ENCODE measurements at places on chromosomes 2 and 18.

DNA sequence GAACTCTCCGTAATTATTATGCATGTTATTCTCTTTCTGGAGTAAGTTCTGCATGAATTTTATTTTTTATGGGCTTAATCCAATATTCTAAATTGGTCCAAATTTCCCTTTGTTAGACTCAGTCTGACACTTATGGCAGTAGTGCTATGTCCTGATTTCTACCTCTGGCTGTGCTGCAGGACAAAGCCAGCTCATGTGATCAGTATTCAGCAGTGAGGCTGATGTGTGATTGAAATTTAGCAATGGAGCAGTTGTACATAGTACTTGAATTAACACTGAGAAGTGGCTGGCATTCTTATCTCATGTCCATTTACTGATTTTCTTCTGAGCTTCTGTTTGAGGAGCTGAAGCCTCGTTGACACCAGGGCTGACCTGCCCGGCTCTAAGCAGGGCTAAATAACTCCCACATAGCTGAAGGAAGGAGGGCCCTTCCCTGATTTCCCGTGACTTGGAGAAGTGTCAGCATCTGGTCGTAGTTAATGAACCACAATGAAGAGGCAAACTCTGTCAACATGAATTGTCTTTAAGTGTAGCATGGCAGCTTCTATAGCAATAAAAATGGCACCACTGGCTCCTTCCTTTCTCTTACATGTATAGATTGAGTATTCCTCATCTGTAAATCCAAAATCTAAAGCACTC, 159.0 kb upstream of the RASGRP3 start:
- DNase-seq, result no peak

DNA sequence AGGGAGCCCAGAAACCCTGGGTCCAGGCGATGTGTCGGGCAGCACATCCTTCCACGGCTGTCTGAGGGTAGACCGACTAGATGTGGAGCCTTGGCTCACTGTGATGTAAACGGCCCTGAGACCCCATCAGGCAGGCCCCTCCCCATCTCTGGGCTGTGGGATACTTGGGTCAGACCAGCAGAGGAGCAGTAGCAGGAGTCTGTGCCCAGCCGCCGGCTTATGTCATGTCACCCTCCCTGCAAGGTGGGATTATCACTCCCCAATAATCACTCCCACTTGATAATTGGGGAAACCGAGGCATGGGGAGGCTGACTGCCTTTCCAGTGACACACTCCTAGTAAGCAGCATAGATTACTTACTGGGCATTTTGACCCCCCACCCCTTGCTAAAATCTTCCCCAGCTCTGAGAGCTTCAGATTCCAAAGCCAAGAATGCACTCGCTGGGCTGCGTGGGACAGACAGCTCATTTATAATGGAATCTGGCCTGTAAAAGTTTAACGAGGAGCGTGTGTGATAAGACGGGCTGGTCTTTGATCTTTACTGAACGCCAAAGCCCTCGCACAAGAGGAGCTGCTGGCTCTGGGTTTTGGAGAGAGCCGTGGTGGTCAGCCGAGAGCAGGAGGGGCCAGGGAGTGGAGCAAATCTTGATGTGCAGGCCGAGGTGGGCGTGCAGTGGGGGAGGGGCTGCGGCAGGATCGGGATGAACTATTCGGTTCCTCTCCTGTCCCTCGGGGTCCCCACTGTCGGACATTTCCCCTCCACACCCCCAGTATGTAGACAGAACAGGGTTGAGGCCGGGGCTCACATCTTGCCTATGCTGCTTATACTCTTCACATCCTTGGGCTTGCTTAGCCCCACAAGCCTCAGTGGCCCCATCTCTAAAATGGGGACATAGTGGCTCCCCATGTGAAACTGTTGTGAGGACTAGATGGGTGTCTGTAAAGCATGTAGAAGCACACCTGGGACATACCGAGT, 200.0 kb downstream of the GLI2 start:
- DNase-seq, result no peak

- DNase-seq, result no peak
Measured at GRCh38 chr2:19580830-19581229, 222.4 kb upstream of the OSR1 start.

DNA sequence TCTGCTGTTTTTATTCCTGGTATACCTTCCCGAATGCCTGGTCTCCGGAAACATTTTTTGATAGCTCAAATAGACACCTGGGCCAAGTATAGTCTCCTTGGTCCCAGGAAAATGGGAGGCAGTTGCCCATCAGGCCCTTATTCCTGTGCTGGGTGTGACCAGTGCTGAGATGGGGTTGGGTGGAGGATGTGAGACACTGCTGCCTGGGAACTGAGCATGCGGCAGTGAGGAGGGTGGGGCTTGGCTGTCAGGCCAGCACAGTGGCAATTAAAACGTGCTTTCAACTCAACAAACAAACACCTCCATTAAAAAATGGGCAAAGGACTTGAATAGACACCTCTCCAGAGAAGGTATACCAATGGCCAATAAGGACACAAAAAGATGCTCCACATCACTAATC, 12.5 kb downstream of the KLHL29 start:
- no peak for DNase-seq

- DNase-seq, result no peak
Measured at GRCh38 chr2:158403237-158403636, 53.3 kb downstream of the CCDC148 start.

GRCh38 chr18:4510711-4511110, 55.6 kb upstream of the DLGAP1 start:
- DNase-seq, result no peak

GRCh38 chr18:3126457-3127097, 93.2 kb downstream of the MYOM1 start:
- no peak for DNase-seq

DNA sequence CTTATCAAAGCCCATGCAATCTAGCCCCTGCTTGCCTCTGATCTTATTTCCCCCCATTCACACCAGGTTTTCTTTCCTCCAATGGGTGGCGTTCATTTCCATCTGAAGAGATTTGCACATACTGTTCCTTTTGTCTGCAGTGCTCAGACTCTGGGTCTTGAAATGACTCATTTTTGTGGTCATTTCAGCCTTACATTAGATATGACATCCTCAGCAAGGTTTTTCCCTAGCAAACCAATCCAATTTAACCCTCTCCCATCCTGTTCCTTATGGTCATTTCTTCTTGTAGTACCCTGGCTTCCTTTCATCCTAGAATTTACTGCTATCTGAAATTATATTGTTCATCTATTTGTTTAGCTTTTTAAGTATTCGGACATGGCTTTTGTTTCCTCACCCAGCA, 42.5 kb upstream of the SCN1A start:
- DNase-seq, result no peak

GRCh38 chr2:58195662-58196061, 45.5 kb downstream of the FANCL start:
- no peak for DNase-seq

DNA sequence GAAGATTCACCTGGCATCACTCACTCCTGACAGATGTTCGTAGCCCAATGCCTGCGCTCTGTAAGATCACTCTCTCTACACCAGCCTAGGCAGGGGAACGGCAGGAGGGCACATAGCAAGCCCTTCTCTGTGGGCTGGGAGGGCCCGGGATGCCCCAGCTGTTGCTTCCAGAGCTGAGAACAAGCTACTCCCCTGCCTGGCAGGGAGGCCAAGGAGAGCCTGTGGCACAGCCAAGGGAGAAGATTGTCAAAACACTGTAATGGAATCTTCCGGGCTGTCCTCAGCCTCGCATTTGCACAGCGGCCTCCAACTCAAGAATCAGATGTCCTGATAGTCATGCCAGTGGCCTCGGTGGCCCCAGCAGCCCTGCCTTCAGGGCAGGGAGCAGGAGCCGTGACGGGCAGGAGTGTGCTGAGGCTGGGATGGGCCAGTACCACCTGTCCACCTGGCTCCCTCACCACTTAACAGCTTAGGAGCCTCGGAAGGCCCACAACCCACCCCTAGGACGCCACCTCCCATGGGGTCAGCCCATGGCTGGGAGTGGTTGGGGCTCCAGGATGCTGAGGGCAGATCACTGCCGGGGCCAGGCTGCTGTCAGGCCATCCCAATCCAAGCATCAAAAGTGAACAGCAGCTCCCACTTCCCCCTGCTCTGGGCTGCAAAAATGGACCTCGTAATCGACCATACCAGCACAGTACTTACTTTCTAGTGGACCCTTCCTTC, 21.9 kb upstream of the SLC35F6 start:
- DNase-seq, result no peak

DNA sequence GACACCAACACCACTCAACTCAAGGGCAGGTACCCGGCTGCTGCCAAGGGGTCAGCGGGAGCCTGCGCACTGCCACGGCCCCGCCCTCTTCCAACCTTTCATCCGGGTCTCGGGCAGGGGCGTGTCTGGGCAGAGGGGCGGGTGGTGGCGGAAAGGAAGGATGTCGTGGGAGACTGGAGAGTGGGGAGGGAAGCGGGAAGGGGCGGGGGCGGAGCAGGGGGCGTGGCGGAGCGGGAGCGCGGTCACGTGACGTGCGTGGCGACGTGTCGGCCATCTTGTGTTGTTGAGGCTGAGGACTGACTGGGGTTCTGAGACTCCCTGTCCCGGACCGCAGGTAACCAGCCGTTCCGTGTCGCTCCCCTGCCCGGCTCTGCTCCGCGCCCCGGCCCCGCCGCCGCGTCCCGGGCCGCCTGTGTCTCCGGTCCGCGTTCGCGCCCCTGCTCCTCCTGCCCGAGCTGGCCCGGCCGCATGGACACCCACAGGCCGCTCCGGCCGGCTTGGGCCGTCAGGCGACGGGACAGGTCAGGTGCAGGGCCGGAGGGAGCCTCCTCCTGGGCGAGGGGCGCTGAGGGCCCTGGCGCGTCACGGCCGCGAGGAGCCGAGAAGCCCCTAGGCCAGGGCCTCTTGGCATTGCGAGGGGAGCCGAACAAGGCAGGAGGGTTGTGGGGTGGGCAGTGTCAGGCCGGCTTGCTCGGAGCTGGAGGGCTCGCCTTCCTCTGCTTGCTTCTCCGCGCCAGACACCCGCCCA, at the start of gene GIGYF2:
GIGYF2 (plus strand) TSS at position 273 of the 748 bp plus-strand sequence. CDS start 37,867 bp downstream, outside the sequence.
- peak; percentile 91 for DNase-seq

- DNase-seq, result no peak
Measured at GRCh38 chr18:3055816-3056215, 42.9 kb upstream of the LPIN2 start.

DNA sequence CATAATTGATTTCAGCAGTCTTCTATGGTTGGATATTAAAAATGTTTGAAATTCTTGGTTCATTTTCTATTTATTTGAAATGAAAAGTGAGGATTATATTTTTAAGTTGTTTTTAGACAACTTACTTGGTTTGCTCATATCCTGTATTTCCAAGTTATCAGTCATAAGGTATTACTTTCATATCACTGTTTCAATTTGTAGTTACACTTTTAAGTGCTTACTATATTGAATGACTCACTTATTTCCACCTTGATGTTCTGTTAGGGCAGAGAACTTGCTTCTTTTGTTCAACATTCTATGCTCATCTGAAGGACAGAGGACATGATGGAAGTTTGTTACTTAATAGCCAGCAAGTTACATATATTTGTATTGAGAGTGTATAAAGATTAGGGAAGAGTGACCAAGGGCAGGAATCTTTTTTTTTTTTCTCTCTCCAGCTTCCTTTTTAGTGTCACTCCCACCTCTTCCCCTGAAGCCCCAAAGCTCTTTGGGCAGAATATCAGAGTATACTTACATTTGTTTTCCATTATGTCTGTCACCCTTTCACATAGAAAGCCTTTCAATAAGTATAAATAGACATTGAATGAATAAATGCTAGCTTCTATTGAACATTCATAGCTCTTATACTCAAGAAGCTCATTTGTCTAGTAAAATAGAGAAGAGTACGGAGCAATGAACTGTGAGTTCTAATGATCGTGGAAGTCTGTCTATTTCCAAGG, 28.1 kb downstream of the PIK3C3 start:
- DNase-seq, result no peak

DNA sequence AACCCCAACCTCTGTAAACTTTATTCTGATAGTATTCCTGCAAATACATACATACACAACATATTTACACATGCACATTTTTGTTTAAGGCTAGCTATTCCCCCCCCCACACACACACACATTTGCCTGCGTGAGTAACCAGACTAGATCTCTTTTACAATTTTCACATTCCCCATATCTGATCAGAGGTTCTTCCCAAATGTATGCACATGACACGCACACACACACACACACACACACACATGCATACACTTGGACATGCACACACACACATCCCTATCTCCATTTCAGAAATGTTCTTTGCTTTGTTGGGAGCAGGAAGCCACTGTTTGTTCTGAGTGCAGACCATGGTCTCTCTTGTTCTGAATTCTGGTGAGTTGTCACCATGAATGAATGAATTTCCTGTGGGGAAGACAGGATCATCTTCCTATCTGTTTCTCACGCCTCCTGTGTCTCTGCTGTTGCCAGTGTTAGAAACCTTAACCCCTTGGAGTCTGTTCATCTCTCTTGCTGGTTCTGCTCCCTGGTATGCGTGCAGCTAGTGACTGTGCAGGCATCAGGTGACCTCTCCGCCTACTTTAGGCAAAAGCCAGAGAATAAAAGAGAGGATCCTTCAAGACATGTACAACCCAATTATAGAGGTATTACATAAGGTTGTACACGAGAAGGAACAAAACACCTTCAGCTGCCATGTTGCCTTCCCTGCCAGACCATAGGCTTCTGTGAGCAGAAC, 251.0 kb upstream of the RAB12 start:
- DNase-seq, result no peak

GRCh38 chr18:61731693-61732376, 161.0 kb downstream of the RNF152 start:
- no peak for DNase-seq

GRCh38 chr2:44444881-44445280, 83.1 kb downstream of the CAMKMT start:
- DNase-seq, result no peak

GRCh38 chr2:164599954-164600589, 21.2 kb downstream of the GRB14 start:
- DNase-seq, result no peak

- DNase-seq, result no peak
Measured at GRCh38 chr18:12014521-12015415, 33.5 kb downstream of the IMPA2 start.

- peak; percentile 21 for DNase-seq
Measured at GRCh38 chr2:174748948-174749347, 15.3 kb downstream of the CHRNA1 start.

DNA sequence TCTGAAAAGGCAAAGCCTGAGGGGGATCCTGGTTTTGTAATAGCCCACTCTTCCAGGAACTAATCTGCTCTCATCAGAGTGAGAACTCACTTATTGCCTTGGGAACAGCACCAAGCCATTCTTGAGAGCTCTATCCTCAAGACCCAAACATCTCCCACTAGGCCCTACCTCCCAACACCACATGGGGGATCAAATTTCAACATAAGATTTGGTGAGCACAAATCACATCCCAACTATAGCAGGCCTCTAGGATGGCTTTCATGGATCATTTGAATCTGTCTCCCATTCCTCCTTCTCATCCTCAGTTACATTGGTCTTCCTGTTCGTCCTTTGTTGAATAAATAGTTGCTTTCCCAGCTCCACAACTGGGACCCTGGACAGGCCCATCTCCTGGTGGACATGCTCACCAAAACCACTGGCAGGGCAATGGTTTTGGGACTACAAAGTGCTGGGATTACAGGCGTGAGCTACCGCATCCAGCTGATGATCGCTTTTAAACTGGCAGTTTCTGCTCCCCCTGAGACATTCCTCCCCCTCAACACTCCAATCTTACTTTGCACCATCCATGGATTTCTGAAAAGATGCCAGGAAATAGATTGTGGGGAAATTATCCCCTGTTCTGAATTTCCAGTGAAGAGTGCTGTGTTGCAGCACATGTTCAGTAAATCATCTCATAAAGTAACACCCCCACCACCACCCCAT, 42.6 kb downstream of the MCFD2 start:
- no peak for DNase-seq

GRCh38 chr2:19635951-19636510, 265.8 kb downstream of the TTC32 start:
- DNase-seq, result no peak

All from activated CD4-positive, CD25-positive, alpha-beta regulatory T cell (primary cell).